Cortex of kidney (tissue), 1 donor: ENCODE measurements at places on chromosomes 12 and 14.

GRCh38 chr12:66453844-66454243 is 151.6 kb downstream of the HELB start:
- no peak for DNase-seq

DNA sequence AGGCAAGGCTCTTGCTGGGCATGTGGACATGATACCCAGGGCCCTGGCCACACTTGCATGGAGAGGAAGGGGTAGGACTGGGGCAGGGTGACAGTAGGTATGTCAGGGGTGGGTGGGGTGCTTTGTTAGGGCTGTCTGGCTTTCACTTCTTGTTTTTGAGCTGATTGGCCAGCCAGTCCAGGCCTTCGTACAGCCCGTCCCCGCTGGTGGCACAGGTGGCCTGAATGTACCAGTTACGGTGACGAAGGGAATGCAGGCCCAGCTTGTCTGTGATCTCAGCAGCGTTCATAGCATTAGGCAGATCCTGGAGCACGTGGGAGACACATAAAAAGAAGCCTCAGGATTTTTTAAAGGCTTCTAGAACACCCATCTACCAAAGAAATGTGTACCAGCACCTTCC is 13.5 kb upstream of the FKBP11 start:
- DNase-seq: no peak

GRCh38 chr12:27822076-27822712 is 42.2 kb upstream of the MANSC4 start:
- no peak for DNase-seq

- no peak for DNase-seq
Observed at GRCh38 chr12:124761056-124761455, 102.6 kb downstream of the SCARB1 start.

GRCh38 chr12:116490471-116490870 is 68.7 kb upstream of the MAP1LC3B2 start:
- no peak for DNase-seq

DNA sequence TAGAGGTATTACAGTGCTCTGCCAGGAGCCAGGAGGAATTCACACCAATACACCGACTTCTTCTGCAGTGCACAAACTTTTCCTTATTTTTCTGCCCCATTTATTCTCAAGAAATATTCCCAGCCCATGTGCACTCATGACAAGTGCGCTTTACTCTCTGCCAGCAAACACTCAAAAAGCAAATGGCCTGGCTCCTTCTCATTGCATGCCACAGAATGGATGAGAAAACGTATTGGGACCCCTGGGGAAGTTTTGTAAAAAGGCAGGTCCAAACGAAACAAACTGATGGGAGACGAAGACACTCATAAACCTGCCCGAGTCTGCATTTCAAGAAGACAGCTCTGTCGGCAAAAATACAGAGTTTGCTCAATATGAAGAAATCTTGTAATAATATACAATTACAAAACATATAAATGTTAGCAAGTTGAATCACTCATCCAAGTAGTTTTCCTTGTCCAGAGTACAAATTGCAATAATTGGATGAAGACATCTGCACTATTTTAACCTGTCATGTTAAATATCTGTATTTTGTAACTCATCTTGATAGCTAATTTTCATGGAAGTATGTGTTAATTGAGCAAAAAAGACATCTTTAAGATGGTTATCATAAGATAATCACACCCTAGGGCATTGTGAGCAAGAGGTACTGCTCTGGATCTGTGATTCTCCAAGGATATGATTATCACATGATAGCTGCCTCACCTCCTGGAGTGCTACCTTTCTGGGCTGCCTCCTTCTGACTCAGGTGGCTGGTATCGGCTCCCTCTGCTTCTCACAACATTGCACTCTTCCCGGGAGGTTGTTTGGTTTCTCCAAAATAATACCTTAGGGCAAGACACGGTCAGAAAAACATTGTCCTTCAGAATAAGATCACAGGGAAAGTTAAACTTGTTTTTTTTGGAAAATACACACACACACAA is 260.8 kb upstream of the G2E3 start:
- no peak for DNase-seq

- DNase-seq: no peak
Observed at GRCh38 chr14:99757331-99758070, 35.7 kb upstream of the EML1 start.

DNA sequence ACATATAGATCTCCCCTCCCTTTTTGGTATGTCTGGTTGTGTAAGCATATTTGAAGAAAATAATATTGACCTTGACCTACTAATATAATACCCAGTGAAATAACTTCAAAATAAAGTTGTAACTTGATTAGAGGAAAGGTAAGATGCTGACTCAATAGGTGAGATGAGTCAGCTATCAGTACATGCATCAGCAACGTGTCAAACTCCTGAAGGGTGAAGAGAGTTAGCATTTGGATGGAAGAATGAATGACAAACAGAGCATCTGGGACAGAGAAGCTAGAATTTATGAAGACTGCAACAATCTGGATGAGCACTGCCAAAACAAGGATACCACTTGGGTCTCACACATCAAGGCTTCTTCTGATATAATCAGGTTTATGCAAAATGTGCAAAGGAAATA is 74.9 kb downstream of the PPP2R5E start:
- no peak for DNase-seq

DNA sequence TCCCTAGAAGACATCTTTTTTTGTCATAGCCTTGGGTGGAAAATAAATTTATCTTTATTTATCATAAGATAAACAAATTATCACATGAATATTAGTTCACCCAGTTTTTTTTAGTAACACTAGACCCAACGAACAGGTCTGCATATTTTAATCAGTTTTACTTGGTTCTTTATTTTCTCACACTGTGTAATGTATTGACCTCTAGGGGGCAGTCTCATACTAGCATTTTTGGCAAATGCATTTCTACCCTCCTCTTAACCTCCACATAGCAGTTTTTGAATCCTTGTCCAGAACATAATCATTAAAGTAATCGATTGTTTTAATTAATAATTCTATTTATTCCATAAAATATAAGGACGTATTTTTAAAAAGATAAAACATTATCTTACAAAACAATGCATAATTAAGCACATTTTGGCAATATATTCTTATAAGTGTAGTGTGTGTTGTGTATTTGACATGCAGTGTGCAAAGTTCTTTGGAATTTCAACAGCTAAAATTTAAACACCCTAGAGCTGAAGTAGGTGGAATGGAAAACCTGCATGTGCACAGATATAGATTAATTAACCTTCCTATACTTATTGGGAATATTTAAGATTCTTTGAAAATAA is 31.6 kb upstream of the PTPRQ start:
- DNase-seq: no peak

GRCh38 chr14:66476964-66477363 is 9.2 kb upstream of the CCDC196 start:
- no peak for DNase-seq

DNA sequence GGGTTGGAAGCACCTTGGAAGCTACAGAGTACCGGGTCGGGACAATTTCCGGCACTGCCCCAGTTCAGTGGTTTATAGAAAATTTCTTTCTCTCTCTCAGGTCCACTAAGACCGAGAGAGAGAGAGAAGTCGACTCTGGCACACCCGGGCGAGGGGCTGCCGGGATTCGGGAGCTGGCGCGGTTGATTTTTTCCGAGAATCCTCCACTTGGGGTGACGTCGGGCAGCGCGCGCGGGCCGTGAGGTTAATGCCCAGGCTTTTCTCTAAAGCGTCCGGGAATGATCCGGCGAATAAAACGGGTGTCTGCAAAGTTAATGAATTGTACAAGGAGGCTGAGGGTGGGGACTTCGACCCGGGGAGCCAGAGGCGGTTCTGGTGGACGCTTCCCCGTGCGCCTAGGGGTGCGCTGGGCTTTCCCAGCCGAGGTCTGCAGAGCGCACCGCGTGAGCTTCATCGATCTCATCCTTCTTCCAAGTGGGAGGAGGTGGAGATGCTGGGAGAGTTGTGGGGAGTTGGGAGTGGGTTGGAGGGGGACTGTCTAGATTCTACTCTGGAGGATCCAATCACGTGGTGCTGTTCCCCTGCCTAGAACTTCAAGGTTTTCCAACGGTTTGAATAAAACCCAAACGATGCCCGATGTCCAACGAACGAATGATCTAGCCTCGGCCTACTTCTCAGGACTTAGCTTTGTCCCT is 51.9 kb upstream of the TBX3 start:
- DNase-seq: no peak
